ENCODE measurements at places on chromosomes 7 and 10.

DNA sequence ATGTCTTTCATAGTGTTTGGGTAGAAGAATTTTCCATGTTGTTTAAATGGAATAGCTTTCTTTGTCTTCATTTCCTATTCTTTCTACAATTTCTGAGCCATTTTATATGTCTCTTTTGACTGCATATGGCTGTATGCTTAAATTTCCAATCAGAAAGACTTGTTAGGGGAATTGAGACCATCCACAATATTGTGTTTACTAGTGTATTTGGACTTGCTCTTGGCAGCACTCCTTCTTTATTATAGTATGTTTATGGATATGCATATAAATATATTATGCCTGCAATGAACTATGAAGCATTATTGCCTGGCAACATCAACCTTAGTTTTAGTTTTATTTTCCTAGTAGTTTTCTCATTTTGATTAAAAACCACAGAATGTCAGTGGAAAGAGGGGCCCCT lies 92.7 kb downstream of the NRG3 start:
- DNase-seq: no peak

GRCh38 chr7:99270702-99271101 lies 1.9 kb upstream of the MYH16 start:
- no peak for DNase-seq

GRCh38 chr7:158747408-158747807 lies 42.8 kb upstream of the NCAPG2 start:
- DNase-seq: no peak

- DNase-seq: no peak
These were observed 78.3 kb downstream of the MICALL2 start for GRCh38 chr7:1380821-1381580.

- DNase-seq: no peak
These were observed 156.3 kb downstream of the PTPRN2 start for GRCh38 chr7:158431055-158431940.

- no peak for DNase-seq
These were observed 89.6 kb downstream of the COBL start for GRCh38 chr7:51226916-51227535.

DNA sequence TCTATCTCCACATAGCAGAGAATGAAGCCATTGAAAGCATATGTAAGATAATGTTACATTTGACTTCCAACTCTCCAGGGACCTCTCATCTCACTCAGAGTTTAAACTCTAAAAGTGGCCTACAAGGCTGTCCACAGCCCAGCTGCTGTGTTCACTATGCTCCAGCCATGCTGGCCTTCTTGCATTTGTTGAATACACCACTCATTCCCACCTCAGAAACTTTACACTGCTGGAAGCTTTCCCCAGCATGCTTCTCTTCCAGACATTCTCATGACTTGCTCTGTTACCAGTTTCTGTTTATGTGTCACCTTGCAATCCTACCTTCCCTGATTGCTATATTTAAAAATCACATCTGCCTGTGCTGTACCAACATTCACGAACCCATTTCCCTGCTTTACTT lies 167.2 kb downstream of the WNT2 start:
- no peak for DNase-seq

DNA sequence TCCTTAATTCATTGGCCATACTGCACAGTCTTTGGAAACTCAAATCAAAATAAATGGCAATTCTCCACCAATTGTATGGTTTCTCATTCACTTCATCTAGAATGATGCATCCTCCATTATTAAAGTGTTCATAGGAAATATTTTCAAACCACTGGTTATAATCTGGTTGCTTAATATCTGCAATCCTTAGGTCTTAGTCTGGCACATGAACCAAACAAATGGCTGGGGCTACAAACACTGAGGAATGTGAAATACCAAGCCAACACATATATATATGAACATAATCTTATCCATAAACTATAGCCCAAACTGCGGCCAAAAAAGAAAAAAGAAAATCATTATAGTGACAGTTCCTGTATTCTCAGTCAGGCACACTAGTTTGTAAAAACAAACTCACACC lies 5.7 kb upstream of the MSS51 start:
- no peak for DNase-seq

Data from H1 (cell line).